ENCODE measurements at places on chromosomes 13 and 19.

- no peak for DNase-seq
Observed at GRCh38 chr19:5166262-5166661, 174.3 kb downstream of the PTPRS start.

DNA sequence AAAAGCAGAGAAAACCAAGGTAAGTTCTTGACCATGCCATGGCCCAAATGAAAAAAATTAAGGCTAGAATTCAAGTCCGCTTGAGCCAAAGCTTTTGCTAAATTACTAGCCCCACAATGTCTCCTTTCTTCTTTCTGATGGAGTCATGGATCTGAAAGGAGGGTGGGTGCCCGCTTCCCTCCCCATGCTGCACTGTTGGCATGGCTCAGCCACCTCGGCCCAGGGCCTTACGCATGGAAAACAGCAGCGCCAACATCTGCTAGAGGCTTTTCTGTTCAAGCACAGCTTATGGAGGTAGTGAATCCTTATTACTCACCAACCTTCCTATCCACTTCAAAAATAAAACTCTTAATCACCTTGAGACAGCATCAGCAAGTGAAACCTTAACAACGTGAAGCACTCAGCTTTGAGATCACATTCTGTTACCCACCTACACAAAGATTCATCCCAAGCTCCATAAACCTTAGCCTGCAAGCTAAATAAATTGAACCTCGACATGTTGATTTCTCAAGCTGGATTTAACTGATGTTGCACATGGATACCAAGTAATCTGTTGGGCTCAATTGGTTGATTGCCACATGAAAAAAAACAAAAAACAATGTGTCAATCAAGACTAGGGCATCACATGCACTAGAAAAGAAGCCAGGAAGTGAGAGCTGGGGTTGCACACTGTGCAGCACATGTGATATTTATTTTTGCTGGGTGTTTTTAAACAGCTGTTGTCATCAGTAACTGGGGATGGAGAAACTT, 43.4 kb downstream of the TPT1 start:
- no peak for DNase-seq

DNA sequence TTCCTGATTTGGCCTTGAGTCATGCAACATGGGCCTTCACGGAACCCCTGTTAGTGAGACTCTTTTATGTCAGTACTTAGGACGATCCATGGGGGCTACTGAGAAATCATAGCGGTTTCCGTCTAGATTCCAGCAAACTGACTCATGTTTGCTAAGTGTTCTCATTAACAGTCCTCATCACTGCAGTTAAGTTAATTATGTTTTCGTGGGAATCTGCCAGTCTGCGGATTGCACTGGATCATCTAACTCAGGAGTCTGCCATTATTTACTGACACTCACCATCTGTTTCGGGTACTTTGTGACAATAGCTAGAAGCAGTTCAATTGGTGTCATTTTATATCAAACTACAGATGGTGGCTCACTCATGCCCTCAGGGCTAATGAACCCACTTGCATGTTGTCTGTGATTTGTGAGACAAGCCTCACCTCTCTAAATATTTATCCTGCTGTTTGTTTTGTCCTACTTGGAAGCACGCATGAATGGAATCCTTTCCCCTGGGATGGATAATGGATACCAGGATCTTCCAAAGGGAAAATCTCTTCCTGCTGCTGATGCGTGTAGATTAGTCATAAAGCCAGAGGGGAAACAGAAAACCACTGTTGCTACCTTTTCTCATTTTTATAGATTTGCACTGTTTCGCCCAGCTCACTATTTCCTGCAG, 61.8 kb downstream of the RAB20 start:
- DNase-seq: peak; percentile 80

- DNase-seq: no peak
Observed at GRCh38 chr13:42114278-42114677, 65.8 kb downstream of the DGKH start.

DNA sequence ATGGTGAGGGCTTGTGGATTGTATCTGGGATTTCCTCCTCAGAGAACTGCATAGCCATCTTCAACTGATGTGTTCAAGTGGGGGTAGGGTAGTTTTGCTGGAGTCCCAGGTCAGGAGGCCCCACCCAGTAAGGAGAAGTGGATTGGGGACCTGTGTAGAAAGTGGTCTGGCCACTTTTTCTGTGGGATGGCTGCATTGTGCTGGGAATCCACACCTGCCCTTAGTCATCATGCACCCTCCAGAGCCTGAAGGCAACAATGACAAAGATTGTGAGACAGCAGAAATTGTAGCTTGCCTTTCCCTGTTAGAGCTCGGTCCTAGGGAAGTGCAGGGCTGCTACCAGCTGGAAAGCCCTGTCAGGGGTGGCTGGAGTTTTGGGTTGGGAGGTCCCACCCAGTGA, 255.4 kb downstream of the NDFIP2 start:
- no peak for DNase-seq

- no peak for DNase-seq
Observed at GRCh38 chr19:56271151-56271550, 1.4 kb upstream of the EDDM13 start.

DNA sequence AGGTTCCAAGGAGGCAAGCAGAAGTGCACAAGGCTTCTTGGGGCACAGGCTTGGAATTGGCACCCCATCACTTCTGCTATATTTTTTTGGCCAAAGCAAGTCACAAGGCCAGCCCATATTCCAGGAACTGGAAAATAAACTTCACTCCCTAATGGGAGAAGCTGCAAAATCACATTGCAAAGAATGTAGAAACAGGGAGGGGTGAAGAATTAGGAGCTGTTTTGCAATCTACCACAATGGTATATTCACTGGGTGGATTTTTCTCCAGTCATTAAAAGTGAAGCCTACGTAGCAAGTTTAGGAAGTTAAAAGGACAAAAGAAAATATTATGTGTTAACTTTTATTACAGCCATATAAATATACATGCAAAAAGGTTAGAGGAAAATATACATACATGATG, 464.8 kb downstream of the COG6 start:
- DNase-seq: no peak

DNA sequence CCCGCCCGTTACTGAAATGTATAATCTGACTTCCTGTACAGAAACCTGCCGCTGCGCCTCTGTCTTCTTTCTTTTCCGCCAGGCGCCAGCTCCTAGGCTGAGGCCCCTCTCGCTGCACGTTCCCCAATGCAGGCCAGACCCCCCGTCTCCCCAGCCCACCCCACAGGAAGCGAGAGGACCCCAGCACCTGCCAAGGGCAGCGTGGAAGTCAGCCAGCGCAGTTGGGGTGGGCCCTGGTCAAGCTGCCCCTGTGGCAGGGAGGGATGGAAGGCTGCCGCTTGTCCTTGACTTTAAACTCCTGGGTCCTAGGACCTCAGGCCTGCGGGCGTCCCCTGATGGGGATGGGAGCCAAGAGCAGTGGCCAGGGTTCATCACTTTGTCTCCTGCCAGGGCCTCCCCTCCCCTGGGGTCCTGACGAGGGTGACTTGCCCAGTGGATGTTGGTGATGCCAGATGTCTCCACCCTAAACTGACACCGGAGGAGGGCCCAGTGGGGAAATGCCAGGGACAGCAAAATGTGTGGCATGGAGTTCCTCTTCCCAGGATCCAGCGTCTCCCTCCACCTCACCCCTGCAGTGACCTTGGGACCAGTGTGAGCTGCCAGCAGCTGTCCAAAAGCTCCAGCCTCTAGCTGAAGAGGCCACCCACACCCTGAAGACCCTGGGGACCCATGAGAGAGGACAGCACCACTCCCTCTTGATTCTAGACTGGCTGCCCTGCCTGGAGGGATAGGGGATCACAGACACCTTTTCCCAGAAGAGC, 8.5 kb upstream of the MARCHF2 start:
- DNase-seq: no peak

GRCh38 chr13:113622791-113623490, 35.1 kb downstream of the ATP4B start:
- no peak for DNase-seq

GRCh38 chr19:28706693-28707092, 506.3 kb downstream of the UQCRFS1 start:
- no peak for DNase-seq

DNA sequence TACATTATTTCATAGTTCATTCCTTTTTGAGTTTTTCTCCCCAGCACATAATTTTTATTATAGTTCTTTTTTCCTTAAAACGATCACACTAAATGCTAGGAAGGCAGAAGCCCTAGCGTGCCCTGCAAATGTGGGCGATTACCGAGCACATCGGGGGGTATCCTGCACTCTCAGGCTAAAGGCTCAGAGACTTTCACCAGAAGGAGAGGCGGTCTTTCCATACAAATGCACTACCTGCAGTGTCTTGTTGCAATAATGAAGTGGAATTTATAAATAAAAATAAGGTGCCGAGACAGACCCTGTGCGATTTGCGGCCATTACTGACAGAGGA, 29.3 kb upstream of the SPACA7 start:
- no peak for DNase-seq

- no peak for DNase-seq
Observed at GRCh38 chr13:94192431-94192975, 287.0 kb downstream of the DCT start.

- no peak for DNase-seq
Observed at GRCh38 chr19:29239213-29239776, 26.3 kb upstream of the UQCRFS1 start.

- DNase-seq: peak; percentile 68
Observed at GRCh38 chr19:48646001-48646721, at the start of gene CA11. Gene CA11 (minus strand): TSS chr19:48646187. CDS start chr19:48645632, 555 bp downstream.

DNA sequence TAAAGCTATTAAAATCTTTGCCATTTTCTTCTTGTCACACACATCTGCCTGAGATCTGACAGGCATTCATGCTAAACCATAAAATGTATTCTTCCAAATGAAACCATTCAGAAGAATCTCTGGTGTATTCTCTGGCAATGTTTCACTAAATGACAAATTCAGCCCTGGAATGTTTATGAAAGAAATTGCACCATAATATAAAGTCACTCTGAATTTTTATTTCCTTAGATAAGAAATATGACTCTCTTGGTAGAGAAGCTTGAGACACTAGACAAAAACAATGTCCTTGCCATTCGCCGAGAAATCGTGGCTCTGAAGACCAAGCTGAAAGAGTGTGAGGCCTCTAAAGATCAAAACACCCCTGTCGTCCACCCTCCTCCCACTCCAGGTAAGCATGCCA, 14.3 kb downstream of the OLFM4 start:
- DNase-seq: no peak

- DNase-seq: no peak
Observed at GRCh38 chr19:54317108-54317964, 4.4 kb upstream of the LILRA5 start.

GRCh38 chr19:18657590-18658365, 20.9 kb downstream of the KLHL26 start:
- peak; percentile 62 for DNase-seq

- no peak for DNase-seq
Observed at GRCh38 chr19:49854378-49855263, 3.7 kb downstream of the PTOV1 start.

DNA sequence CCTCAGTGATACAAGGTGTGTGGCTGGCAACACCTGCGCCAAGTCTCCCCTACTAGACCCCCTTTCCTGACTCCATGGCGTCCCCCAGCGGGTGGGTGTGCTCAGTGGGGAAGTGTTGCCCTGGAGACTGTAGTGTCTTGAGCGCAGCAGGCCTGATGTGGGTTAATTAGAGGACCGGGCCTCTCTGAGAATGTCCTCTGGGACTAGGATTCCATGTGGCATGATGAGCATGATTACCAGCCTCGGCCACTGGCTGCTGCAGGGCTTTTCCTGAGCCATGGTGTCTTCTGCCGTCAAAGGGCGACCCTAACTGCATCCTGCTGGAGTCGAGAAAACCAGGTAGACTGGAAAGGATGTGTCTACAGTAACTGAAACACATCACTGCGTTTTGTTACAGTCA, 28.1 kb downstream of the MICOS13 start:
- DNase-seq: no peak

DNA sequence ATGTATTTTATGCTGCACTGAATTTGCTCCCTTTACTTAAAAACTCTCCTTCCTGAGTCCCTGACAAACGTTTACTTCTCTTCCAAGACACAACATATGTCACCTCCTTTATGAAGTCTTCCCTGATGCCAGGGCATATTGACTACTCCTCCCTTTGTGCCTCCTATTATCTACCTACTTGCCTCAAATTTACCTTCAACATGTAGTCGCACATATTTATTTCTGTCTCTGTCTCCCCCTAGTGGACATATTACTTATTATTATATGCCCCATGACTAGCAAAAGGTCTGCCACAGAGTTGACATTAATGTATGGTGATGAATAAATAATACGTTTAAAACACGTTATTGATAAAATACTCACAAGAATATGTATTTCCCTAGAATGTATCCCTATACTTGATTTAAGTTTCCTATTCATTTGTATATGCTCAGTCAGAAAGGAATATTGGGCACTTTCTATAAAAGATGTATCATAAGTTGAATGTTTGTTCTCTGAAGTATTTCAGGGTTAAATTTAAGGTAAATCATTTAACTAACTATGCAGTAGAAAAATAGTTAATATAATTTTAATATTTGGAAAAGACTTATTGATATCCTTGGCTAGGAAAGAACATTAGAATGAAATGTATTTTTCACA, 250.3 kb upstream of the ATXN8OS start:
- DNase-seq: no peak

DNA sequence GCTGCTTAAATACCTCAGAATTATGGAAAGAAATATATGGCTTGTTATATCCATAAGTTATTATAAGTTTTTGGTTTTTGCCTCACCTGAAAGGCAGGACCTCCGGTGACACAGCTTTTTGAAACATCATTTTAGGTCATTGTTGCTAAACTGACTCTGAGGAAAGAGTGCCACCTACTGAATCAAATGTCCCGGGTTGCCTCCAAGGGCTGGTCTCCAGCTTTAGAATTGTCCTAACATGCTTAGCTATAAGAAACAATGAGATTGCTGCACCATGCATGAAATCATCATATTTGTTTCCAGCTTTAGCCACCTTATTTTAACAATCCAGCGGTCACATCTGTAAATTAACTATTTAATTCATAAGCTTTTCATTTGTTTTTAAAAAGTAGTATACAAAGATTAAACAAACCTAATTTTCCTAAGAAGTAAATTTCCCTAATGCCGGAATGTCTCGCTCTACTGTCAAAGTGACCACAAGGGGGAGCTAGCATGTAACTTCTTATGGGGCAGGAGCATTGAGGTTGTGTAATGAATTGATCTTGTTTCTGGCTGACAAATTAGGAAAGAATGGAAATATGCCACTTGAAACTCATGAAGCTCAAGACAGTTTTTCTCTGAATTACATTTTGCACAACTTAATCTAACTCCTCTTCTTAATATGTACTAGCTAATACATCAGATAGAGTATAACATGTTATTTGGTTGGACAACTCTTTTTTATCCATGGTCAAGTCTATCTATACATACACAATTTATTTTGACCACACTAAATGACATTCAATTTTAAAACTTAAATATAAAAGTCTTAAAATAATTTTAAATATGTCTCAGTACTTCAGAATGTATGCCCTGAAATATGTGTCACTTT, 6.7 kb upstream of the PCDH17 start:
- DNase-seq: no peak
